ENCODE measurements at places on chromosomes 12 and 14. TPM values are rescaled to one million over a fixed set of nuclear protein-coding genes. Genes with fewer than 3 reads are reported as not detected.

Gene SSPN
- not detected for total RNA-seq

Gene KCNA5
- not detected for total RNA-seq

Gene ADIPOR2
- total RNA-seq, result 51.3 TPM

Gene ADAM20
- total RNA-seq, result 0.67 TPM

- DNase-seq, result no peak
Observed at GRCh38 chr12:56953314-56953713, 4.1 kb downstream of the RDH16 start.
